Large intestine (tissue), 12 donors: ENCODE measurements at places on chromosomes 2 and 18.
A peak's percentile ranks its signal among the peaks of the same experiment; 100 is the strongest.

DNA sequence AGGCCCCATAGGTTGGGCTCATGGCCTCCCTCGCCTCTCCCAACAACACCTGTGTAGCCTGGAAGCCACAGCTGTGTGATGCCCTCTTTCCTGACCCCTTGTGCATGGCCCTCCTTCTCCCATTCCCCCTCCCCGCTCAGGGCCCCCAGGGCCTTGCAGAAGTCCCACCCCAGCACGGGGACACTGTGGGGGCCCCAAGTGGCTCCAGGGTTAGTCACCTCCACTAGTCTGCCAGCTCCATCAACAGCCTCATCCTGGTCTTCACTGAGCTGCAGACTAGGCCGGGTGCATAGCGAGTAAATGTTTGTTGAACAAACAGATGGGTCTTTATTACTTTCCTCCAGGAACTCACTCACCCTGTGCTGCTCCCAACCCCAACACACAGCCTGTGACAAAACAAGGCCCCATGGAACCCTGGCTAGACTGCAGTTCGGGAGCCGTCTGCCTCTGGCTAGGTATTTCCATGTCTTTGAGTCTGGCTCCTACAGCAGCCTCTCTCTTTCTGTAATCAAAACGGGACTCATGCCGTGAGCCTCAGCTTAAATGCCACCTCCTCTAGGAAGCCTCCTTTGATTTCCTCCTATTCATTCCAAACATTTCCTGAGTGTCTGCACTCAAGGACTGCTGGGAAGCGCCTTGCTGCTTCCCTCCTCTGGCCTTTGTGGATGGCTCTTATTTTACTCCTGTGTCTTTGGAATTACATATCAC is 109.9 kb upstream of the ID2 start:
- DNase-seq = peak; percentile 68

DNA sequence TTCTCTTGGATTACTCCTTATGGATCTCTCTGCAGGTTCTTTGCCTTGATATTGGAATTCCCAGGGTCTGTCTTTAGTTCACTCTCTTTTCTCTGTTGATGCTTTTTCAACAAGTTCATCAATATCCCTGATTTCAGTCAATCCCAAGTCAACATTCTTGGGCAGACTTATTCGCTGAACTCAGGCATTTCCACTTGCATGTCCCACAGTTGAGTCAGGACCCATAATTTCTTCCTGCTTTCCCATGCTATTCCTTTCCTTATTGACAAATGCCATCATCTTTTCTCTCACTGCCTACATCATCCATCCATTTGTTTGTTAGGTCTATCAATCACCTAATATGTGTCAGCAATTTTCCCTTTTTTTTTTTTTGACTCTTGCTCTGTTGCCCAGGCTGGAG is 11.6 kb downstream of the GPD2 start:
- DNase-seq = no peak

DNA sequence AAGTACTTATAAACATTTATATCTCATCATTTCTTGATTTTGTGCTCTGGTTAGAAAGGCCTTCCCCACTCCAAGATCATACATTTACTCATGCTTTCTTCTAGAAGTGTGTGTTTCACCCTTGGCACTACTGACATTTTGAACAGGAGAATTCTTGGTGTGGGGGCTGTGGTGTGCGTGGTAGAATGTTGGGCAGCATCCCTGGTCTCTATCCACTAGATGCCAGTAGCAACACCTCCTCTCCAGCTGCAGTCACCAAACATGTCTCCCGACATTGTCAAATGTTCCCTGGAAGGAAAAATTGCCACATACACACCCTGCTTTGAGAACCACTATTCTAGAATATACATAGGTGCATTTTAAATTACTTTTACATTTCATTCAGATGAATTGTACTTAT is 8.7 kb upstream of the TGIF1 start:
- peak; percentile 69 for DNase-seq

GRCh38 chr18:36265015-36265414 is 32.5 kb upstream of the FHOD3 start:
- peak; percentile 17 for DNase-seq

- no peak for DNase-seq
Observed at GRCh38 chr2:184346338-184346862, 251.9 kb upstream of the ZNF804A start.

GRCh38 chr2:218716070-218716469 is 5.4 kb downstream of the TTLL4 start:
- no peak for DNase-seq

- DNase-seq = no peak
Observed at GRCh38 chr2:122368576-122369243, 613.3 kb downstream of the TSN start.

DNA sequence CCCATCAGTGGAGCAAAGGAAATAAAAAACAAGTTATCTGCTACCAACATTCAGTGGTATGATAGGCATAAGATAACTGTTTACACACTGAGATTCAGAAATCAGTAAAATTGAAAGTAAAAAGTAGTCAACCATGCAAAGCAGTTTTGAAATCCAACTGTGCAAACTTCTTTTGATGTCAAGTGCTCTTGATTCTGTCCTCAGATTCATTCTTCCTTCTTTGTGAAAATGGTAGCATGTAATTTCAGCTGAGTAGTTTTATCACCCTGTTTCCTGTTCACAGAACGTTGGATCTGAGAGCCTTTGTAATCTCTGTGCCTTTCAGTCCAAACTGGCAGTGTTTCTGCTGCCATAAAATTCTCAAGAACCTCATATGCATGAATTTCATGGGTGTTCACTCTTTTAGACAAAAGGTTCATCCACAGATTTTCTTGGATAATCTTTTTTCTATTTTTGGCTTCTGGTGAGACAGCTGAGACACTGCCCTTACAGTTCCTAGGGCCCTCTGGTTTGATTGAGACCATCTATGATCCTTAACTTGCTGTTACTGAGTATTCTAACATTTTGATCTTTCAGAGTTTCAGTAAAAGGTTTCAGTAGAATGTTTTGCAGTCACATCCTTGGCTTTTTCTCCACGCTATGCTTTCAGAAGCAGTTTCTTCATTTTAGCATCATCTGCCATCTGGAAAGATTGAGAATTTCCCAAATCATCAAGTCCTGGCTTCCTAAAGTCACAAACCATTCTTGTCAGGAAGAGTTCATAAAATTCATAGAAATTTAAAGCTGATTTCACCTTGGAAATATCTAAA is 272.3 kb upstream of the EPHA4 start:
- no peak for DNase-seq

DNA sequence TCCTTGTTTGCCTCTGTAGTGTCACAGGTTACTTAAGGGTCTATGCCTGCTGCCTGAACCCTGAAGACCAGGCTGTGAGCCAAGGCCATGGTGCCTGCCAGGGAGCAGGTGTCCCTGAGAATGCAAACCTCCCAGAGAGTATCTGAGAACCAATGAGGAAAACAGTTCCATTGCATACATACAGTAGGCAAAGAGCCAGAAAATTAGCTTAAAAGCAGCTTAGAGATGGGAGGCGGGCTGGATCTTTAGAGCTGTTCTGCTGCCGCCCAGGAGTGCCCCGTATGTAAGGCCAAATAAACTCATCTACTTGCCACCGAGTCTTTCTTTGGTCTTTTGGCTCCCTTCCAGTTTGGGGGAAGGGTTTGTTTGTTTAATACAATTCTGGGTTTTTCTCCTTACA is 327.9 kb downstream of the CLIP4 start:
- no peak for DNase-seq

GRCh38 chr2:85922199-85922598 is 33.4 kb upstream of the ST3GAL5 start:
- no peak for DNase-seq

DNA sequence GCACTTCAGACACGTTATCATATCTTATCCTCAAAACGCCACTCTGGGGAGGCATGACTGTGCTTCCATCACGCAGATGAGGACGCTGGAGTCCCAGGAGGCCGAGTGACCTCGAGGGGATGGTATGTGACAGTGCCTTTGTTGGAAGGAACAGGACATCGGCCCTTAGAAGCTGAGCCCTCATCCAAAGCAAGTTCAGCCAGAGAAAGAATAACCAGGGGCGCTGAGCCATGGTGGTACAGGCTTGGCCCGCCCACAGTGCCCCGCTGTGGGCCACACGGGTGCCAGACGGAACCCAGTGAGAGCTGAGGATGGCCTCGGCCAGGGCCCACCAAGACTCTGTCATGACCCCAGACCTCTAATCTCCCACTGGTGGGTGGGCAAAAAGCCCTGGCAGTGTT is 31.3 kb downstream of the HS1BP3 start:
- no peak for DNase-seq

- DNase-seq = no peak
Observed at GRCh38 chr2:70988726-70989648, 5.7 kb downstream of the TEX261 start.

DNA sequence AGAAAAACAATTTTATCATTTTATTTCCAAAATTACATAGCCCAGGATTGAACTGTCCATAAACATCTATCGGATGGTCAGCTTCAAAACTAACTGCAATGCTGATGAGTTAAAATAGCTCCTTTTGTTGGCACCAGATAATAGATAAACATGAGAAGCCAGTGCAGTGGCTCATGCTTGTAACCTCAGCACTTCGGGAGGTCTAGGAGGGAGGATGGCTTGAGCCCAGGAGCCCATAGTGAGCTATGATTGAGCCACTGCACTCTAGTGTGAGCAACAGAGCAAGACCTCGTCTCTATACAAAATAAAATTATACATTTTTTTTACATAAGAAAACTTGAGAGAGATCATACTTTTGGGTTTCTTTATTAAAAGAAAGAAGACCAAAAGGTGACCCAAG is 34.6 kb upstream of the IMPA2 start:
- no peak for DNase-seq
